ENCODE measurements at places on chromosomes 12 and 14.

DNA sequence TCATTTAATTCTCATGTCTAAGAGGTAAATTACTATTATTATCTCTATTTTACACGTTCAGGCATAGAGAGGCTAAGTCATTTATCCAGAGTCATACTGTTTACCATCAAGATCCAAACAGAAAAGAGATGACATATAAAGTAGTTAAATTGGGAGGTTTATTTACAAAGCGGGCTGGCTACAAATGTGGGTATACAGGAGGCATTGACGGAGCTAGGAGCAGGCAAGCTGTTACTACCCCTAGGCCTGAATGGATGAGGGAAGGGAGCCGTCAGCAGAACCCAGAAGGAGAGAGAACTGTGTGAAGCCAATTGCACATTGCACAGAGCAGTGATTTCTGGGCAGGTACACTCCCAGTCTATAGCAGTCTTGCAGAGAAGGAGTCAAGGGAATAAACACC, 39.8 kb downstream of the DACT1 start:
- no peak for DNase-seq

DNA sequence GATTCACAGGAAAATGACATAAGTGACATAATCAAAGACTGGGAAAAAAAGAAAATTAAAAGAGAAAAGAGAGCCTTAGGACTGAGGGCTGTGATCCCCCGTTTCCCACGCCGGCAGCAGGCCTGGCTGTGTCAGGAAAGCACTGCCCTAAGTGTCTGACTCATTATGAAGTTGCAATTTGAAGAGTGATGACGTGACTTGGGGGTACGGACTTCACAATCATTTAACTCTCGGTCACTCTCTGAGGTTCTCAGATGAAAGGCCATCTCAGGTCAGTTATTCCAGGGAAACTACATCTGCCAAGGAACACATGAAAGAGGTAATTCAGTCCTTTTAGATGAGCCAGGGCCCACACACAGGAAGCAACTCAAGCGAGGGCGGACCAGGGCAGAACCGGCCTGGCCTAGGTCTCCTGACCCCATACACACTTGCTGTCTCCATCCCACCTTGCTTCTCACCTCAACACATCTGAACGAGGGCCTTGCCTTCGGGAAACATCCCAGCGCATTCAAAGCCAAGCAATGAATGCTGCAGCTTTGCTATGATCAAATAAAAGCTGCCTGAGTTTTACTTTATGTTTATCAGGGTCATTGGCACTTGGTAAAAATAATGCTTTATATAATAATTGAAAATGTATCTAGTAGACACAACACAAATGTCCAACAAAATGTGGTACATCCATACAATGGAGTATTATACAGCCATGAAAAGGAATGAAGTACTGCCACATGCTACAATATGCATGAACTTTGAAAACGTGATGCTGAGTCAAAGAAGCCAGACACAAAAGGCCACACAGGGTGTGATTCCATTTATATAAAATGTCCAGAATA, 2.7 kb downstream of the SSH1 start:
- no peak for DNase-seq

DNA sequence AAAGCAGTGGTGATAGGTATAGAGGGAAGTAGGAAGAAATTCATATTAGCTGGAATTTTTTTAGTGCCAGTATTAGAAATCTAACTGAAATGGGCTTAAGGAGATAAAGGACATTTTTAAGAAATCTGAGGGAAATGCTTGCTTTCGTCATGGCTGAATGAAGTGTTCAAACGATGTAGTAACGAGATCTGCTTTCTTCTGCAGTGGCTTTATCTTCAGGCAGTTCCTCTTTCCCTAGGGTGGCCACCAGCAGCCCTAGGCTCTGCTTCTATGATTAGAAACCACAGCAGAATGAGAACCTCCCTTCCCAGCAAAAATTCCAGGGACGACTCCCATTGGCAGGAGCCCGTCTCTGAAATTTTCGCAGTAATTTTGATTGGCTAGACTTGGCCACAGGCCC, 163.9 kb upstream of the FRMD6 start:
- no peak for DNase-seq

DNA sequence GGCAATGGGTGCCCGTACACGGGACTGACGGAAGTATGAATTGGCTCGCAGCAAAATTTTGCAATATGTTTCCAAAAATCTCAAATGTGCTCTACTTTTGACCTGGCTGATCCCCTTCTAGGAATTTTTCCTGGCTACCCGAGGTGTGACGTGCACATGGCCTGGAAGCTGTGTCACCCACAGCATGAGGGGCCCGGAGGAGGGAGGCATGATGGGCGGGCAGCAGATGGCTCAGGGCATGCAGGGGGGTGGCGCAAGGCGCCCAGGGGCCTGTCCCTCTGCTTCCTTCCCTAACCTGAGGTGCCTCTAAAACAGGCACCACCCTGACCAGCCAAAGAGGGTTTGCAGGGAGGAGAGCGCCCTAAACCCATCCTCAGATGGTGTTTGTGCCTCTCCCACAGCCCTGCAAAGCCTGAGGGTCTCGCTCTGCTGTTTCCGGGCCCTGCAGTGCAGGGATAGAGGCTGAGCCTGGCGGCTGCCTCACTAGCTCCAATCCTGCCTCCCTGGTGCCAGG, 6.7 kb downstream of the GPR132 start:
- no peak for DNase-seq

DNA sequence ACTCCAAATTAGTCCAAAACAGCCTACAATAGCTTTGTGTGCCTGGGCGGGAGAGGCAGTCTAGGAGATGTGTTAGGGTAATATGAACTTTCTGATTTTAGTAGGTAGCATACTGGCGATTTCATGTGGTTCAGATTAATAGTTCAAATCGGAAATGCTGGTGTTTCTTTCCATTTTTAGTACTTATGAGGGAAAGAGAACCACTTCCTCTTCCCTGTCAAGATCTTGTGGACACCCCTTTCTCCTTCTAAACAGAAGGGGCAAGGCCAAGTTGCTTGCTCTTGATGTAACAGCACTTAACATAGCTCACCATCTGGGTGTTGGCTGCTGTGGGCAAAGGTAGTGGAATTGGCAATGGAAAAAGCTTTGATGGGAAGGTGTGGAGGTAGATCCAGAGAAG, 32.2 kb upstream of the IGF1 start:
- no peak for DNase-seq

GRCh38 chr14:64209444-64210131, 84.6 kb downstream of the ESR2 start:
- no peak for DNase-seq

- DNase-seq = no peak
Measured at GRCh38 chr14:35865611-35866324, 39.6 kb downstream of the BRMS1L start.

DNA sequence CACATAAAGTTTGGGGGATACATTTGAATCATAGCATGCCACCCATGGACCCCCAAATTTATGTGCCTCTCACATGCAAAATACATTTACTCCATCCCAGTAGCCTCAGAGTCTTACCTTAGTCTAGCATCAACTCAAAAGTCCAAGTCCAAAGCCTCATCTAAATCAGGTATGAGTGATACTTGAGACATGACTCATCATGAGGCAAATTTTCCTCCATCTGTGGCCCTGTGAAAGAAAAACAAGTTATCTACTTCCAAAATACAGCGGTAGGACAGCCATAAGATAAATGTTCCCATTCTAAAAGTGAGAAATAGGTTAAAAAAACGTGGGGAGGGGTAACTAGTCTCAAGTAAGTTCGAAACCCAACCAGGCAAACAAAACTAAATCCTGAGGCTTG, 444.2 kb downstream of the SNAPC1 start:
- no peak for DNase-seq
